ENCODE measurements at places on chromosomes 3 and 15.

- DNase-seq, result no peak
Observed at GRCh38 chr15:88900309-88900981, 5.1 kb upstream of the HAPLN3 start.

DNA sequence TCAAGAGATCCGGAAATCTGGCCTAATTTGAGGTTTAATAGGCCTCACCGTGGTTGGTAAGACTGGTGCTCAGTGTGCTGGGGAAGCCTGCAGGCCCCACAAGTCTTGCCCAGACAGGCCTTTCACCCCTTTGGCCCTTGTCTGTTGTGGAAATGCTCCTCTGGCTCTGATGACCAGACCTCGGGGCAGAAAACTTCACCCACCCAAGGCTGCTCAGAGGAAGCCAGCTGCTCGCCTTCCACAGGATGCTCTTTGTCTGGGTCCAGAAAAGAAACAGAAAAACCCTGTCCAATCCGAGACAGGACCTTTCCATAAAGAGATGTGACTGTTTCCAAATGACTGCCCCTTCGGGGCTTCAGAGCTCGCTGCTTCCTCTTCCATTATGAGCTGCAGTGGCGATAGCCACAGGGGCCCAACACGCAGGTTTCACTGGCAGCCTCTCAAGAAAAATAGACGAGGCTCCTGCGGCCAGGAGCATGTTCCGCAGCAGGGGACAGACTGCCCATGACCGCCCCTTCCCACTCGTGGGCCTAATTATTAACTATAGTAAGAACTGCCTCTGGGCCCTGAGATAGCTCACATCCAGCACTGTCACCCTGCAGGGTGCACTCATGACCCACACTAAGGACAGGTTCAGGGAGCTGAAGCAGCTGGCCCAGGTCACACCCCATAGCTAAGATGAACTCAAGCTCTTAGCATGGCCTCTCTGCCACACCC is 6.8 kb upstream of the SNX22 start:
- peak; percentile 36 for DNase-seq

DNA sequence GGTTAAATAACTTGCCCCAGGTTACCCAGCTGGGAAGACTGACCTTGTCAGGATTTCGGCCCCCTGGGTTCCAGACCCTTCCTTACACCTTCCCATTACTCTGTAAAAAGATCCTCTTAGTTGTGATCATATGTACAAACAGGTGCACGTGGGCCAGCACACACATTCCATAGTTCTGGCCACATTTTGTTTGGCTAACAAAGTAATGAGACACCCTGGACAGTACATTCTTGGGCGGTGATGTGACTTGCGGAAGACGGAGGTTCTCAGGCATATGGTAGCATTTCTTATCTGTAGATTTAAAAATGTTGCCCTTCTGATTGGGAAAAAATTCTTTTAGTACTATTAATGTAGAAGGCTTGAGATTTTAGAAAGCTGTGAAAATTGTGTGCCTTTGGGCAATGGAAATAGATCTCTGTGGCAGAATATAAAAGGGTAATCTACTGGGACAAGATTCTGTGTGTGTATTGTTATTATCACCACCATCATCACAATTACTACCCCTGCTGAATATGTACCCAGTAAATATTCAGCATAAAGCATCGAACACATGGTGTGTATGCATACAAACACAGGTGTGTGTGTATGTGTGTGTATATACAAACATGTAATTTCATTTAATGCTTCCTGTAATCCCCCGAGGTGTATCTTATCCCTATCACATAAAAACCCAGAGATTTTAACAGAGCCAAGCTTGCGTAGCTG is 205.4 kb upstream of the UBE2E1 start:
- no peak for DNase-seq

DNA sequence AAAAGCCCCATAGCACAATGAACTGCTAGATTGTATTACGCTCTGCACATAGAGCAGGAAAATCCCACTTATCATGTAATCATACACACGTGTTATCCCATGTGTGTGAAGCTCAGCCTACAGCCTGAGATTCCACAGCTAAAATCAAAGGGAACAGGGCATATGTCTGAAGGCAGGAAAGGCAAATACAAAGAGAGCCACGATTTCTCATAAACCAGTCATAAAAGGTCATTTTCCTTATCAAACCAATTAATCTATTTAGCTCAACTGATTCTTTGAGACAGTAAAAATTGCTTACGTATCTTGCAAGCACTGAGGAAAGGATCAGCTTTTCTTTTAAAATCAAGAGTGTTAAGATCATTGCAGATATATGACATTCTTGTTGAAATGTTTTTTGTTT is 199.5 kb upstream of the TBL1XR1 start:
- DNase-seq, result no peak

- no peak for DNase-seq
Observed at GRCh38 chr3:82999777-83000176, 1238.3 kb upstream of the GBE1 start.

GRCh38 chr3:45762647-45763302 is 33.6 kb downstream of the SLC6A20 start:
- no peak for DNase-seq

DNA sequence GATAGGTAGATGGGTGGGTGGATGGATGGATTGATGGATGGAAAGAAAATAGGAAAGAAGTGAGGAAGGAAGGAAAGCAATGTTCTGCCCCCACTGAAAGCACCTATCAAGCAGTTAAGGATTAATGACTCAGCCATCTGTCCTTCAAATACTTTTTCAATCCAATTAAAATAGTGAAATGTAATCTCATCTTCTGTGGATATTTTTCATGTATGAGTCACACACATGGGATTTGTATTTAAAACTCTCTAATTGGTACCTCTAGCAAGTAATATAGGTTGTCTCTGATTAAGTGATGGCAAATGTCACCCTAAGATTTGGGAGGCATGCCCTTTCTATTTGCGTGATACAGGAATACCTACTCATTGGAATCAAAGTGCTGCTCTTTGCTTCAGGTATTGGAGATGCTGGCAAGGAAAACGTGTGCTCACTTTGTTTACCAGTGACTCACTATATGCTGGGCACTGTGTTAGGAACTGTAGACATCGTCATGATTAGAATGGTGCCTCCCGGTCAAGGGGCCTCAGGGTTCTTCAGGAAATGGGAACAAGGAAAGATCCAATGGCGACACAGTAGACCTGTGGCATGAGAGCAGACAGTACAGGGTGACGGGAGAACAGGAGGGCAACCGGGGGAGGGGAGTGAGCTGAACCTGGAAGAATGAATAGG is 230.1 kb downstream of the CLSTN2 start:
- no peak for DNase-seq

DNA sequence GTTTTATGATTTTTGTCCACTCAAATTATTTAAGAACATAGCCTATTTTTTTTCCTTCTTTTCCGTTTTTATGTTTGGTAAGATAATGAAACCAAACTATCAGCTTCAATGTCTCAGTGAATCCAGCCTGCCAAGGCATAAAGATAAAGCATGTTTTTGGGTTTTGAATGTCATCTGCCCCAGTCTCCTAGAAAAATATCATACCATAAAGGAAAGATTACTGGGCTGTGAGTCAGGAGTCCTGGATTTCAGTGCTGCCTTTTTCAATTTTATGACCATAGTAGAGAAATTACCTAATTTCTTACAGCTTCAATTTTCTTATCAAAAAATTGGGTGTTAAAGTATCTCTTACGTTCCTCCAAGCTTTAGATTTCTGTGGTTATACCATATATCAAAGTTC is 87.5 kb downstream of the GAP43 start:
- no peak for DNase-seq

DNA sequence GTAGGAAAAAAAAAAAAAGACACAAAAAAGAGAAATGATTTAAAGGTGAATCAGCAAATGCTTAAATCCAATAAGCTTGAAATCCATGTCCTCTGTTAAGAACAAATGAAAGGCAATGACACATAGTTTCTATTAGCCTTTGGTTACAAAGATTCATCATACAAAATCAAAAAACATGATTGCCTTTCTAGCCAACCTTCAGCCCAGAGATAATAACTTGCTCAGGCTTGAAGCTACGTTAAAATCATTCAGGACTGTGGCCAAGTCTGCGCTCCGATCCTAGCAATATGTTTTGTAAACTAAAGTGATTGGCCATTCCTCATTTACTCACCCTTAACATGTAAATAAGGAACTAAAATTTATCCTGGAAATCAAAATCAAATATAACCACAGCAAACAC is 556.7 kb downstream of the FGF12 start:
- DNase-seq, result no peak

DNA sequence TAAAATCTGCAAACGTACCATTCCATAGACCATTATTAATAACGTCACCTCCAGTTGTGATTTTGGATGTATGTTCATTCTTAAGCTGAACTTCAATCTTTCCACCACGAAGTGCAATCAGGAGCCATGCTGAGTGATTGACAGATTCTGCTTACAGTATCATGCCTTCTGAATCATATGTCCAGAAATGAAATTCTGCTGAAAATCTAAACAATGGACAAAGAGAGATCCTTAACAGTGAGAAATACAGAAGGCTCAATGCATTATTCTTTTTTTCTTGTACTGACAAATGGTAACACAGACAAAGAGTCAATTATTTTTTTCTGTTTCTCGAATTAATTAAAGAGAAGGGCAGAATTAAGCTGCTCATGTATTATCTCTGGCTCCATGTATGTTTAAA is 1114.5 kb downstream of the EPHA3 start:
- no peak for DNase-seq

DNA sequence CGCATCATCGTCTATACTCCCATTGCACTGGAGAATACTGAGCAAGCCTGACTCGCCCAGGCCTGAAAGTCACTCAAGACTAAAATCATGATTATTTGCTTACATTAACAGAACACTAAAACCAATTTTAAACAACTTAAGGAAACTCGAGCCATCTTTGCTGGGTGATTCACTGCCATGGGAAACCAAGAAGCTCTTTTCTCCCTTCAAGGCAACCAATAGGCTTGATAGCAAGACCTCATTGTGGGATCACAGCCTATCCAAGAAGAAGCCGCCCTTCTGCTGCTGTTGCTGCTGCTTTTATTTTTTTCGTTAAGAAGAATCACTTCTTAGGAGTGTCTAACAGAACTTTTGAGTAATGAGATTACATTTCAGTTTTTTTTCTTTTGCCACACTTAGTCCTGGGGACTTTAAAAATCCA is 479.4 kb downstream of the FOXP1 start:
- DNase-seq, result no peak

DNA sequence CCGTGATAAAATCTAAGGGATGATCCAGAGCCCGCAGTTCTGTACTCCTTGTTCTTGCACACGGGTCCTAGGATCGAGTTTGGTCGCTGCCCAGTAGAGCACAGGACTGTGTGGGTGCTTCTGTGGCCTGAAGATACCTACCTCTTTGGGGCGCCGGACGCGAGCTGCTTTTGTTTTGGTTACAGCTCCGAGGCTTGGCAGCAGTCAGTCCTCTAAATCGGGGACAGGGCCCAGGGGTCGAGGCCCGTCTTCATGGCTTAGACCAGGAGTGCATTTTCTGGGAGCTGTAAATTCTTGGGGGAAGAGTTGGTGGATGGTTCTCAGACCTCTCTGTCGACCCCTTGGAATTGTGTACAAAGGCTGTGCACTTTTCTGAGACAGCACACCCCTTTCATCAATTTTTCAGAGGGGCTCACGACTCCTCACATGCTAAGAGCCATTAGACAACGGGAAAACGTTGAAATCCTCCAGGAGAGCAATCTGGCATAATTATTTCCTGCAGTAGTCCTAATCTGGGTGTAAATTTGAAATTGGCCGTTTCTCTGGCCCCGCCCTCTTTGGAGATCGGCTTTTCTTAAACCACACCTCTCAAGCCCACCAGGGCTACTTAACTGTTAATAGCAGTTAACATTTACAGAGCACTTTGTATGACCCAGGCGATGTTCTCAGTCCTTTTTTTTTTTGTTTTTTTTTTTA is 928 bp downstream of the CEP97 start:
- DNase-seq, result peak; percentile 39

DNA sequence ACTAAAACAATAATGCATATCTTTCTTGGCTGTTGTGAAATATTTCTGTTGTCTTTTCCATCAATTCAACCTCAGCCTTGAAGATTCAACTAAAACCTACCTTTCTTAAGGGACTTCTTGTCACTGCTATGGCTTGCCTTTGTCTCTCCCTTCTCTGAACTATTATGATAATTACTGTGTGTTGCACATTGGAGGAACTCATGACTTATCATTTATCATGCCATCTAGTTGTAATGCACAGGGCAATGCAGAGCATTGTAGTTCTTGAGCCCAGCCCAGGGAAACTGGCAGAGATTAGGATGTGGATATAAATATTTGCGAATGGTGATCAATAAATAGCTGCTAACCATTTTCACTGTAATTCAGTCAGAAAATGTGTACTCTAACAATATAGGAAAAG is 427.1 kb upstream of the FRG2C start:
- no peak for DNase-seq

GRCh38 chr3:198081421-198081844 is 121.4 kb downstream of the LMLN start:
- peak; percentile 36 for DNase-seq

GRCh38 chr3:117084739-117085270 is 375.2 kb downstream of the TUSC7 start:
- no peak for DNase-seq

GRCh38 chr15:31256378-31257265 is 70.0 kb upstream of the KLF13 start:
- DNase-seq, result no peak

Data from anterior cingulate cortex (tissue), 58 donors.